ENCODE measurements at places on chromosomes 7 and 10.

GRCh38 chr10:95233377-95234034, 39.5 kb downstream of the ACSM6 start:
- DNase-seq: no peak

- no peak for DNase-seq
Observed at GRCh38 chr7:139453673-139454321, 29.7 kb downstream of the KLRG2 start.

- no peak for DNase-seq
Observed at GRCh38 chr10:106044503-106044902, 1120.0 kb downstream of the SORCS1 start.

DNA sequence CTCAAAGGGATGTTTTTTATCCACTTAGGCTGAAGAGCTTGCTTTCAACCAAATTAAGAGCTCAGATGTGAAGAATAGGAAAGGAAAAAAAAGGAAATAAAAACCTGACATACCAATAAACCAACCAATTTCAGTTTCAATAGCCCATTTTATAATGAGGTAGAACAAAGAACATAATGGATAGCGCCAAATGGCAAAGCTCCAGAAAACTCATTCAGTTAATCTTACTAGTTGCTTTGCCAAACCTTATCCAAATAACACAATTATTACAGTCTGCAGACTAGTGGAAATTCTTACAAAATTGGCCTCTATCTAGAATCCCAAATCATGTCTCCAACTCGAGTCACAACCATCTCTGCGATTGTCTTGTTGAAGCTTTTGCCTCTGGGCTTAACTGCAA, 337.0 kb downstream of the CRPPA start:
- no peak for DNase-seq

DNA sequence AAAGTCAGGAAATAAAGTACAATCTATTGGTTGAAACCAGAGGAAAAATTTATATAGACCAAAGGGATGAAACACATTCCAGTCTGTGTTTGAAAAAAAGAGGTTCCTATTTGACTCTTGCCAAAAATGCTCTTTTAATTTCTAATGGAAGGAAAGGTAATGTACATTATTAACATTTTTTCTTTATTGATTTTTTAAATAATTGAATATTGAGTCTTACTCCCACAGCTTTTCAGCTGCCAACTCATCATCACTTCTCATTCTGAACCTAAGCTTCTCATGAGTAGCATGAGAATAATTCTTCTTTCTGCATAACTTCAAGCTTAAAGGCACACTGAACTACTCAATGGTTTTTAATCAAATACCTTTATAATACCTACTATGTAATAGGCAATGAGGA, 49.8 kb upstream of the FHIP2A start:
- DNase-seq: no peak

DNA sequence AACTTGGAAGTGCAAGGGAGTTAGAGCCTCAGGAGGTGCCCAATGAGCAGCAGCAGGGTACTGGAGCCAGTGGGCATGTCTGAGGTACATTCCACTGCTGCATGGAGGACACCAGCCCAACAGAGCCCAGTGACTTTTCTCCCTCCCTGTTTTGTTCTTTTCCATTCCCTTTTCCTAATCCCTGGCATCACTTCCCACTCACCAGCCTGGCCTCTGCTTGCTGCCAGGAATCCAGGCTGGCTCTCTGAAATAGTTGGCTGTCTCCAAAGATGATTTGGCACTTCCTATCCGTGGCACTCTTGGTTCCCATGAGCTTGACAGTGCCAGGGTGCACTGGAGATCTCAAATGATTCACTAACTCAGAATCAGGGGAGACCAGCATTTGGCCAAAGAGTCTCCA, 97.7 kb upstream of the ZPBP start:
- DNase-seq: no peak

- no peak for DNase-seq
Observed at GRCh38 chr10:128645486-128645885, 519.3 kb upstream of the MKI67 start.

- no peak for DNase-seq
Observed at GRCh38 chr10:123636598-123637325, 29.4 kb upstream of the GPR26 start.

DNA sequence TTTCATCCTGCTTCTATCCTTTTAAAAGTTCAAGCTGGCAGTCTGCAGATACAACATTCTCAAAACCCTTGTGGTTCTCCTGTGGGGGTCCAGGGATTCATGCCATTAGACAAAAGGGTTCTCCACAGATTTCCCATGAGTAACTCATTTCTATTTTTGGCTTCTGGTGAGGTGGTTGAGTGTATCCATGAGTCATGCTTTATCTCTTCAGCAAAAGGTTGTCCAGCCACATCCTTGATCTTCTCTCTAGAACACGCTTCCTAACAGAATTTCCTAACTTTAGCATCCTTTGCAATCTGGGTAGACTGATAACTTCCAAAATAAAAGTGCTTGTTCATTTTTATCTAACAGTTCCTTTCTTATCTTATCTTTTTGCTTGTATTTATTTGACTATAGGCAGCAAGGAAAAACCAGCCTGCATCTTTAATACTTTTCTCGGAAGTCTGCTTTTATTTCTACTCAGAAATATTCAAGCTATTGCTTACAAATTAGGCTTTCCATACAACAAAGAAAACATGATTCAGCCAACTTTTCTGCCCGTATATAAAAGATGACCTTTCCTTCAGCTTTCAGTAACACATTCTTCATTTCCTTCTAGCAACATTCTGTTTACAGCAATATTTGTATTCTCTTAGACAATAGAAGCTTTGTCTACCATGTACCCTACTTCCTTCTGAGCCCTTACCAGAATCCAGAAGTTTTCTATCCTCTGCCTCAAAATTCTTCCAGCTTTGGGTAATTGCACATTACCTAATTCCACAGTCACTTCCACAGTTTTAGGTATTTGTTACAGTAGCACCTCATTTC, 79.3 kb upstream of the IL6 start:
- no peak for DNase-seq

DNA sequence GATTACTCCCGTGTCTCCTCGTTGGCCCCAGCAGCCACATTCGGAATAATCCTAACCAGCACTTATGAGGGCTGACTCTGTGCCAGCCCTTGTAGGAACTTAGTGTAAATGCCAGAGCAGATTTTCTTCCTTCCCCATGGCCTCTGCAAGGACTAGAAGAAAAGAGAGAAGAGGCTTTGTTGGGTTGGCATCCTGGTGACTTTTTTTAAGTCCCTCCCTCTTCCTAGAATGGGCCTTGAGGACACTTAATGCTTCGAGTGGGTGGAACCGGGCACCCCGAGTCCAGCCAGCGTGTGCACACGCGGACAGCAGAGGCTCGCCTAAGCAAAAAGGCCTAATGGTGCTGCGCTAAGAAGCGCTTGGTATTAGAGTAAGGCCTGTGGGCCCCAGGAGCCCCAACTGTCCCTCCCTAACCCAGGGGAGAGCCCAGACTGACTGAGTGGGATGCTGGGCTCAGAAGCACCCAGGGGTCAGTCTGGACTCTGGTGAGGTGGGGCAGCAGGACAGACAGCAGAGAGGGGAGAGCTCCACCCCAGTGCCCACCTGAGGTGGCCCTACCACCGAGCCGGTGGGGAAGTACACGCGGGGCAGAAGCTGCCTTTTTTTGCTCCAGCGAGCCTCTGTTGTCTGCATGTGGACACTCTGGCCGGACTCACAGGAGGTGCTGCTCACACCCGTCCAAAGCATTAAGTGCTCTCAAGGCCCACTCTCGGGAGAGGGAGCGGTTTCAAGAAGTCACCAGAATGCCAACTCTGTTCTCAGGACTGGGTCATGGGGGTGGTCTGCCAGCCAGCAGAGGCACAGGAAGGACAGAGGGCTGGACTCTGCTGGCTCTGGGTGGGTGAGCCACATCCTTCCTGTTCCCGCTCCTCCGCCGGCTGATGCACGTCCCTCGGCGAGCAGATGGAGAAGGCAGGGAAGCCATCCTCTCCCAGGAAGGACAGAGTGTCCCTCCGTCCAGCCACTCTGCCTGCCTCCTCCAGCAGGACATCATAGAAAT, 12.5 kb downstream of the ITPRIP start:
- no peak for DNase-seq

DNA sequence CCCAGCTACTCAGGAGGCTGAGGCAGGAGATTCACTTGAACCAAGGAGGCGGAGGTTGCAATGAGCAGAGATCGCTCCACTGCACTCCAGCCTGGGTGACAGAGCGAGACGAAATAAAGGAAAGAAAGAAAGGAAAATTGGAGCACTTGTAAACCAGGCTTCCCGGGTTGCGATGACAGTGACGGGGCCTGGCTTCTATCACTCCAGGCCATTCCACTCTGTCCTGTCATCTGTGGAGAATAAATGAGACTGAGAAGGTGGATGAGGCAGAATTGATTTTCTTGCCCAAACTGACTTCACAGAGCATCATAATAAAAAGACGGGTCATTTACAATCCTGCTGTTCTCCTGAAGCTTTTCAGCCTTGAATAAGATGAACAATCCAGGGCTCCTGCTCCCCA, 12.1 kb upstream of the KPNA7 start:
- no peak for DNase-seq

GRCh38 chr10:52701647-52702046, 70.9 kb downstream of the MBL2 start:
- DNase-seq: no peak

GRCh38 chr10:22159180-22159579, 58.6 kb downstream of the EBLN1 start:
- no peak for DNase-seq

DNA sequence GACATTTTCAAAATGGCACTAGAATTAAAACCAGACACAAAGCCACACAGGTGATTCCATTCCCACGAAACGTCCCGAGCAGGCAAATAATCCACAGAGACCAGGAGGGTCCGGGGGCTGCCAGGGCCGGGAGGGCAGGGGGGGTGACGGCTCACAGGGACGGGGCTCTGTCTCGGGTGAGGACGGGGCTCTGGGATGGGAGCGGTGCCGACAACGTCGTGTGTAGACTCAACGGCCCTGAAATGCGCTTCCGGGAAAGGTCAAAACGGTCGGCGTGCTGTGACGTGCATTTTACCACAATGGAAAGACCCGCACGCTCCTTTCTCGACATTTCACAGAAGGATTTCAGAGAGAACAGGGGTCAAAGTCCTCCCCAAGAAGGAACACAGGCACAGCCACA, 63.3 kb upstream of the PDGFA start:
- DNase-seq: no peak

- DNase-seq: no peak
Observed at GRCh38 chr10:107585630-107586029, 421.1 kb upstream of the SORCS1 start.

GRCh38 chr10:8312079-8312478, 257.6 kb downstream of the GATA3 start:
- DNase-seq: no peak

DNA sequence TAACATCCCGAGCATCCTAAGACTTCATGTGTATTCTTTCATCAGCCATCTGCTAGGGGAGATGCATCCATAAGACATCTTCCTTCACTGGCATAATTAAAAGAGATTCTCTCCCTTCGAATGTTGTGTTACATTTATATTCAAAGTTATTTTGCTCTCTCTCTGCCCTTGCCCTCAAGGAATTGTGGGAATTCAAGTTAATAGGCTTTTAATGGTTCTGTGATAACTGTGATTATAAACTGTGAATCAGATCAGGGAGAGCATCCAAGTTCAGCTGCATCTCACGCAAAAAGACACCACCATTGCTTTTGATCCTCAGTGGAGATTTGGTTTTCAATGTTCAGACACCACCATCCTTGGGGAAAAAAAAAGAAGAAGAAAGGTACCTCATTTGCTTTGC, 9.2 kb upstream of the TEX36 start:
- DNase-seq: no peak

- no peak for DNase-seq
Observed at GRCh38 chr7:70215491-70215890, 617.2 kb downstream of the AUTS2 start.

- no peak for DNase-seq
Observed at GRCh38 chr10:71404503-71405295, 8.0 kb downstream of the CDH23 start.

- DNase-seq: no peak
Observed at GRCh38 chr10:15146366-15146765, 22.1 kb downstream of the NMT2 start.

DNA sequence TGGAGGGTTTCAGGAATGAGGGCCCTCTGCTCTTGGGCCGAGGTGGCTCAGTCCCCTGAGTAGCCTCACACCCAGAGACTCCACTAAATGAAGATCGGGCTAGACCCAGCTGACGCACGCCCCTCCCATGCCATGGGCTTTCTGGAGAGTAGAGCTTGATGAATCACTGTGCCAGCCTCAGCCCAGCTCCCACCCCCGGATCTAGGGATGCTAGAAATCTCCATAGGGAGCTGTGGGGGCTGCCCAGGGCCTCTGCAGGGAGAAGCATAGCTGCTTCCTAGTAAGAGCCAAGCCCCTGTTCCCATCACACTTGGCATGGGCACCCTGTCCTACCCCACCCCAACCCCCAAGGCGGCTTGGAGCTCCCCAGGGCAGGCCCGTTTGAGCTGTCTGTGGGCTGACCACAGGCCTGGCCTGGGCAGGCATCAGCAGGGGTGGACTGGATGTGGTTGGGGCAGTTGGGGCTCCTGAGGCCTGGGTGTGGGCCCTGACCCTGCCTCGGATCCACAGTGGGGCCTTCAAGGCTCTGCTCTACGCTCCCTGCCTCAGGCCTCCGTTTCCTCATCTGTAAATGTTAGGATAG, 121.2 kb downstream of the ZMIZ1 start:
- DNase-seq: no peak

- DNase-seq: no peak
Observed at GRCh38 chr7:151018421-151019129, 5.7 kb downstream of the ATG9B start.

DNA sequence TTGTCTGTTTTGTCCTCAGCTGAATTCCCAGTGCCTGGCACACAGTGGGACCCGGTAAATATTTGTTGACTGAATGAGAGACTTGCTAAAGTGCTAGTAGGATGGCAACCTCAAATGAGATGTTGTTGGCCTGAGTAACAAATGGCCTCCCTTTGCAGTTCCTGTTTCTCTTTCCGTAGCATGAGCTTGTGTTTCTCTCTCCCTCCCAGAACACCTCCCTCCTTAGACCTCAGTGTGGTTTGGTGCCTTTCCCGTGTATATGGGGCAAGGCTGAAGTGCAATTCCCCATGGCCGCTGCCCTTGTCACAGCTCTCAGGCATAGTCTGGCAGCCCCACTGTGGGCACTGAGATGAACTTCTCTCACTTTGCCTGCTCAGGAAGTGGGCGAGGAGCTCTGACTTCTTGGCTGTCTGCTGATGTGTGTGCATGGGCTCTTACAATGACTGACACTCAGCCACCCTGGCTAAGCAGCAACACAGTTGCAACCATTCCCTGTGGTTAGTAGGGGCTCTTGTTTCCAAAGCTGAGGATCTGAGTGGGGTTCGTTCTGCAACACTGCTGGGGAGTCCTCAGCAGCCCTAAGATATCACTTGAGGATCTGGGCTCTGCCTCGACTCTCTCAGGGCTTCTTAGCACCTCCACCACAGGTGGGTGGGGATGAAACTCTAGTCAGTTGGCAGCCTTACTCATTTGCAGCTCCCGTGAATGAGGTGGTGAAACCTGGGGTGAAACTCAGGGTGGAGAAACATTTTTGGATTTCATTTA, 136.1 kb downstream of the ICA1 start:
- peak; percentile 66 for DNase-seq

GRCh38 chr10:62696798-62697197, 107.7 kb upstream of the ADO start:
- DNase-seq: no peak

- DNase-seq: no peak
Observed at GRCh38 chr7:124996778-124997177, 67.2 kb upstream of the POT1 start.

- DNase-seq: no peak
Observed at GRCh38 chr7:108340856-108341411, 115.3 kb downstream of the NRCAM start.

- DNase-seq: no peak
Observed at GRCh38 chr10:89426230-89426868, 12.0 kb downstream of the IFIT5 start.

All from activated T-helper 1 cell treated with Interleukin-2 at 50 U/mL for 16 hours (primary cell).